Midbrain (tissue), 1 donor: ENCODE measurements at places on chromosomes 2 and 18.

DNA sequence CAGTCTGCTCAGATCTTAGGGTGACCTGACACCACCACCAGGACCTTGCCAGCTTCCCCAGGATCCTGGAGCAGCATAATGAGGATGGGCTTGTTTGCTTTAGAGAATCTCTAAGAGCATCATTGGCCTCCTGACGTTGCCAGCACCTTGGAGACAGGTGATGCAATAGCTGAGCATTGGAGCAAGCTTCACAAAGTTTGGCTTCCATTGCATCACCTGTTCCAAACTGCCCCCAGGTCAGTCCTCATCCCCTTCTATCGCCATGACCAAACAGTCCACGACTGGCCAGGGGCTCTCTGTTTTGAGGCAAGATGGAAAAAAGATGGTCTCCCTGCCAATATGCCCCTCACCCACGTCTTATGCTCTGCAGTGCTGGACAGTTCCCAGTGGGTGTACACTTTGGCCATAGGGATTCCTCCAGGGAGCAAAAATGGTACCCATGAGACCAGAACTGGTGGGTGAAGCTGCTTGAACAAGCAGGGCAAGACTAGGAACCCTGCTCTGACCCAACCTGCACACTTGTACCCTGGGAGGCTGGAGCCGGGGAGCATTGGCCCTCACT, 22.6 kb upstream of the AGAP1 start:
- DNase-seq: no peak

- no peak for DNase-seq
These were observed 547.9 kb upstream of the ID2 start for GRCh38 chr2:8133913-8134472.

- DNase-seq: no peak
These were observed 112.9 kb downstream of the SLC39A10 start for GRCh38 chr2:195769975-195770374.

- no peak for DNase-seq
These were observed 1.2 kb upstream of the HES6 start for GRCh38 chr2:238240757-238241711.

GRCh38 chr2:105279126-105279525, 37.6 kb downstream of the GPR45 start:
- DNase-seq: no peak

- DNase-seq: no peak
These were observed 17.7 kb upstream of the PHLPP1 start for GRCh38 chr18:62697636-62698035.

- no peak for DNase-seq
These were observed 108.7 kb downstream of the MAP3K20 start for GRCh38 chr2:173184031-173185004.

DNA sequence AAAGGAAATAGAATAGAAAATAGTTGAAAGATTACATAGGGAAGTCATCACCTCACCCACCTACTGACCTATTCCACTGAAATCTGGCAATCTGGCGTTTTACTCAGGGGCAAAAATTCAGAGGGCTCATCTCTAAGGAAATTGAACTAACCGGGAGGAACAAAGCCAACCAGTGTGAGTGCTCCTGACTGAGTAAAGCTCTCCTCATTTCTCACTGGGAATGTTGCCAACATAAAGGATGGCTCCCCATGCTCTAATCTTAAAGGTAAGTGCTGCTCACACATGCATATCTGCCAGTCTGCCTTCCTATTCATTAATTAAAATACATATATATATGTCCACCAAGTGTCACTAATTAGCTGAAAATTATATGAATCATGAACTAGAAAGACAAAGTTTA, 13.5 kb upstream of the DOK6 start:
- DNase-seq: no peak

- DNase-seq: no peak
These were observed 1.3 kb downstream of the NPPC start for GRCh38 chr2:231924889-231925275.

- DNase-seq: peak; percentile 31
These were observed 60.1 kb downstream of the LIMS1 start for GRCh38 chr2:108594132-108594981.

GRCh38 chr2:241226723-241227572, 38.5 kb downstream of the ANO7 start:
- no peak for DNase-seq

GRCh38 chr2:124666976-124667375, 641.9 kb downstream of the CNTNAP5 start:
- no peak for DNase-seq

- DNase-seq: no peak
These were observed 27.2 kb downstream of the IDH1 start for GRCh38 chr2:208227581-208228232.

DNA sequence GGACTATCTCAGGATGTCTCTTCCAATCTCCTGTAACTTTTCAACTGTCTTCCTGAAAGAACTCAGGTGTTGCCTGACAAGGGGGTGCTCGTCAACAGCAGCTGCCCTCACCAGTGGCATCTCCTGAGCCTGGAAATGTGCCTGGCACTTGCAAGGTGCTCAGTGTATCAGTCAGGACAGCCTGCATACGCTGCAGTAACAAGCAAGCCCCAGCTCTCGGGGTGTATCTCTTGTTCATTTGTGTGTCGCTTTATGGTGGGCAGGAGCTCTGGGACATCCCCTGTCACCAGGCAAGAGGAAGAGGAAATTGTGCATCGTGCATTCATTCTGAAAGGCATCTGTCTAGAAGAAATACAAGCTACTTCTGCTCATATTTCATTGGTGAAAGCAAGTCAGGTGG, 263.1 kb downstream of the DCDC2C start:
- DNase-seq: no peak

GRCh38 chr2:150413910-150414309, 73.6 kb downstream of the RND3 start:
- DNase-seq: no peak

GRCh38 chr2:152432206-152432653, 97.3 kb downstream of the FMNL2 start:
- DNase-seq: no peak

DNA sequence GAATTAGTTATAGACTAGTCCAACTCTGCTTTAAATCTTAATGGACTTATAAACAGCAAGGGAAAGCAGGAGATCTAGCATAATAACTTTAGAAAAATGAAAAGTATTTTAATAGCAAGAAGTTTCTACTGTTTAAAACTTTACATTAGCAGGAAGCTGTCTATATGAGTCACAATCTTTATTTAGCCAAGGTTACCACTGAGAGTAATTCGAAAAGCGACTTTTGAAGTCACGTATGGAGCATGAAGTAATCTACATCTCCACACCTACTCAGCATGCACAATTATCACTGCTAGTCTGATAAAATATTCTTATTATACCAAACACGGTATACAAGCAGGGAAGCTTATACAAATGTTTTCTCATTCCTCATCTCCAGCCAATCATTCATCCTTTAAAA, 515.4 kb upstream of the SOX11 start:
- DNase-seq: no peak

GRCh38 chr2:31312898-31313297, 78.9 kb downstream of the EHD3 start:
- DNase-seq: no peak

DNA sequence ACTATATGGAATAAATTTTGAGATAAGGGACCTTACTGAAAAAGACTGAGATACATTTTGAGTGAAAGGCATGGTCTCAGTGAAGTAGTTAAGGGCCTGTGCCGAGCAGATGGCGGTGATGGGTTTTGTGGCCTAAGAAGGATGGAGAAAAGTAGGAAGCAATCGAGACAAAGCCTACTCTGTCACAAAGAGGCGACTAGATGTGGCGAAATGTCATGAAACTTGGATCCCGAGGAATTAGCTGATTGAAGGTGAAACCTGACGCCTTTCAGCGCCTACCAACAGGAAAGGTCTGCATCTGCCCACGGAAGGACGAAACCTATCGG, 558 bp upstream of the CEP192 start:
- no peak for DNase-seq

- no peak for DNase-seq
These were observed 21.0 kb downstream of the HJURP start for GRCh38 chr2:233833345-233833744.

- DNase-seq: no peak
These were observed 144.4 kb downstream of the PIEZO2 start for GRCh38 chr18:11004951-11005350.

DNA sequence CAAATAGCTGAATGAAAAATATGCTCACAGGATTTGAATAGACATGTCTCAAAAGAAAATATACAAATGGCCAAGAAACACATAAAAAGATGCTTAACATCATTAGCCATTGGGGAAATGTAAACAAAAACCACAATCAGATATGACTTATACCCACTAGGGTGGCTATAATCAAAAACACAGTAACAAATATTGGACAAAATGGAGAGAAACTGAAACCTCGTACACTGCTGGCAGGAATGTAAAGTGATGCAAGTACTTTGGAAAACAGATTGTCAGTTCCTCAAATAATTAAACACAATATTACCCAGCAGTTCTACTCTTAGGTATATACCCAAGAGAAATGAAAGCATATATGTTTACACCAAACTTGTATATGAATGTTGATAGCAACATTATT, 213.0 kb downstream of the PHLPP1 start:
- DNase-seq: no peak

GRCh38 chr2:14941151-14941631, 308.7 kb downstream of the LRATD1 start:
- no peak for DNase-seq

DNA sequence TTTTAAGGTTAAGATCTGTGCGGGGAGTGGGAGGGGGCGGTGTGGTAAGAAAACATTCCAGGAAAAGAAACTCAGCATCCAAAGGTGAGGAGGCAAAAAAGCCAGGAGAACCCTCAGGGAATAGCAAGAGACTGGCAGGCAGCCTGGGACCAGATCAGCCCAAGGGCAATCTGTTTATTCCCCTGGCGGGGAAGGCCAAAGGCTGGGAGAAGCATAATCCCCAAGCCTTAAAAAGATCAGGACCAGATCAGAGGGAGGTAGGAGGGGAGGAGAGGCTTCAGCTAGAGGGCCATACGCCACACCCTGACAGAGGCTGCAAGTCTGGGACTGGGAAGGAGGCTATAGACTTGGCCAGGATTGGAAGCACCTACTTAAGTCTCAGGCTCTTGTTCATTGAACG, 163.0 kb upstream of the PXDN start:
- DNase-seq: no peak

GRCh38 chr2:71554028-71554705, 100.8 kb downstream of the DYSF start:
- no peak for DNase-seq

DNA sequence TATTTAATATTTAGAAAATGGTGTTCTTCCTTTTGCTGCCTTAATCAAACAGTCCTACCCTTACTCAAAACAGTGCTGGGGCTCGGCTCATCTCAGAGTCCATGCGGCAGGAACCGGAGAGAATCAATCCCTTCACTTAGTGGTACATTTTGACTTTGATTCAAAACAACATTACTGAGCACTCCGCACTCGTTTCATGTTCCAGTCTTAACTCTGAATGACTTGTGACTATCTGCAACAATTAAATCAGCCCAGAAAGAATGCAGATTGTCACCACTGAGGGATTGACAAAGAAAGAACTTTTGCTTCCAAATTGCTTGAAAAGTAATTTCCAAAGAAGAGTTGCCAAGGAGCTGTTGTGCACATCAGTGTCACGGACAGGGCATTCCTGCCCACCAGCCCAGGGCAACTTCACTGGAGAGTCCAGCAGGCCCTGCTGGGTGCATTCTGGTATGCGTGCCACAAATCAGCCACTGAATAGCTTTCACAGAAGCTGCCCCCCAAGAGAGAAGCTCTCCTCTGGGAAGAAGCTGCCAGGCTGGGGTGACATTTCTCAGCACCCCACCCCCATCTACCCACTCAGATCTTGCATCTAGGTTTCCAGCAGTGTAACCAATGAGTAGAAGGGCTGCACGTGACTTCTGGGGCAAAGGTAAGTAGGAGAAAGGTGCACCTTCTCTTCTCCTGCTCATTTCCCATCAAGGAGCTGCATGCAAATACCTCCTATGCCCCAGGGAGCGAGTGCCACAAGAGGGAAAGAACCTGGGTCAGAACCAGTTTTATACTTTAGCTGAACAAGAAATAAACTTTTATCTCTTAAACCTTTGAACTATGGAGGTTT, 84.6 kb upstream of the ATP8B1 start:
- DNase-seq: no peak

DNA sequence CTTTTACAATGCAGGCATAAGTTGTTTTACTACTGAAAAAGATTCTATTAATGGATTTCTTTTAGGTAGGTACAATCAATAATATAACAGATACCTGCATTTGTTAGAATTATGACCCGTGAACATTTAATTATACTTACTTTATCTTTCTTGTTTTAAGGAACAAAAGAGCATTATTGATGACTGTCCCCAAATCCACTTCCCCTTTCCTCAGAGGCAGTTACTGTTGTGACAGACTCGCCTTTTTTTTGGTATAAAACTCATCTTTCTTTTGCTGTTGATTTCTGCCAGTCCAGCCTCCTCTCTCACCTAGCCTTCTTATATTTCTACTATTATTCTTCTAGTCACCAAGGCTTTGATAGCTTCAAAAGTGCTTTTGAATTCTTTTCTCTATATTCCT, 12.1 kb downstream of the ACTR3 start:
- DNase-seq: no peak

GRCh38 chr18:36692921-36693332, 135.9 kb downstream of the TPGS2 start:
- no peak for DNase-seq

DNA sequence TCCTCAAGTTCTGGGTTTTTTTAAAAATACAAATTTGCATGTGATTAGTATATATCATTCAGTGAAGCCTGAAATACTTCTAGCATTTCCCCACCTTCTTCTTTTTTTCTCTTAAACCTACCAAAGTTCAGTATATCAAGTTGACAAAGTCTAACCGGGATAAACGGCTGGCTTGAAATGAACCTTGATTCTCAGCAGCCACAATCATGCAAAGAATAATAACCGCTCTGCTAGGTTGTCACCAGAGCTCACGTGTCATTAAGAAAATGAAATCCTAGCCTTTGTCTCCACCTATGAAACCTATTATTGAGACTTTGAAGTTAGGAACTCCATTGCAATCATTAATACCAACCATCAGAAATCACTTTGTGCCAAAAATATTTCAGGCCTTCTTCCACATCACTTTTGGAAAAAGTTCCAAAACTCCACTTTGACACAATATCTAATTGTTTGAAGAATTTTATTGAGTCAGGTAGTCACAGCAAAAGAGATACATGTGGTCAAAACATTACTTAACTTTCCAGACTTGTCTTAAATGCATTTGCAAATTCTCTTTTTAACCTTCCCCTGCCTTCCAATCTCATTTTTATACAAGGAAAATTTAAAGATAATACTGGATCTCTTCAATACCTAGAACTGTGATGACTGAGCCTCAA, 285.6 kb upstream of the ACVR2A start:
- no peak for DNase-seq

DNA sequence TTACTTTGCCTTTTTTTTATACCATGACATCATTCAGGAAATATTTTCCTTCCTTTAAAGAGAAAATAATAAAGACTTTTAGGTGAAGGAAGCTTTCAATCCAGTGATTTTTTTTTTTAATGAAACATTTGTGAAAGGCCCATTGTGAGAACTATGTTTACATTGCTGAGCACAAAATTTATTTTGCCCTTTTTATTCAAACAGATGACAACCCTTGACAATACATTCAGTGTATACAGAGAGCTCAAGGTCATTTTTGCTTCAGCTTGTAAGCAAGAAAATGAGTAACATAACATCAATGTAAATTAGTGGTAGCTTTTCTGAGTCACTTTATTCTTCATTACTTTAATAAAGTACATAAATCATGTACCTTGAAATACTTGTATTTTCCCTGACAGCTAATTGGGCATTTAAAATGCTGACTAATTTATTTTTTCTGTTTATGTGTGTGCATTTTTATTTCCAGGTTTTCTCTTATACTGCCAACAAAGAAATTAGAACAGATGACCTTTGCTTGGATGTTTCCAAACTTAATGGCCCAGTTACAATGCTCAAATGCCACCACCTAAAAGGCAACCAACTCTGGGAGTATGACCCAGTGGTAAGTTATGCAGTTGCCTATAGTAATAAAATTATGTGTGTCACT, 121.6 kb downstream of the GALNT1 start:
- no peak for DNase-seq
